Pulmonary artery endothelial cell (primary cell): ENCODE measurements at places on chromosomes 7 and 10. TPM values are rescaled to one million over a fixed set of nuclear protein-coding genes. Genes with fewer than 3 reads are reported as not detected.

IFIT1 gene
- total RNA-seq = 3.6 and 3.8 TPM in 2 replicates

GRCh38 chr10:47034441-47035051 is 123.3 kb downstream of the PTPN20 start:
- DNase-seq = no peak

CACNB2 gene
- total RNA-seq = not detected in 2 replicates

GRCh38 chr10:115657161-115657860 is 564.1 kb downstream of the ATRNL1 start:
- no peak for DNase-seq

LRRN3 gene
- 0.04 TPM in 1 of 2 replicates, not detected in the other for total RNA-seq

DNA sequence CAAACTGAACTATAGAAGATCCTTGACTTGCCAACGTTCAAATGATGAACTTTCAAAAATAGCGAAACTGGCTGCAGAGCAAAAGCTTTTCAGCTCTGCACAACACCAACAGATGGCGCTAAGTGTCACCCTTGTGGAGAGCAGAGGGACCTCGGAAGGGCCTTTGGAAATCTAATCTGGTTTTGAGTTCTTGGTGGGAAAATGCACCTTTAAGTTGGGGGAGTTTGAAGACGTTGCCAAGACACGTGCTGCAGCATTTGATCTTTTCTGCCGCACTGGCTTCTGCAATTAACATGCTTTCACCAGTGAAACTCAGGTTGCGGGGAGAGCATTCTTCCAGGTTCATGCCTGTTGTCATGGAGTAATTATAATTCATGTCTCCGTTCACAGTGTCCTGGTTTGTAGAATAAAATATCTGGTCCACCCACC is 26.3 kb upstream of the WDR11 start:
- no peak for DNase-seq

DNA sequence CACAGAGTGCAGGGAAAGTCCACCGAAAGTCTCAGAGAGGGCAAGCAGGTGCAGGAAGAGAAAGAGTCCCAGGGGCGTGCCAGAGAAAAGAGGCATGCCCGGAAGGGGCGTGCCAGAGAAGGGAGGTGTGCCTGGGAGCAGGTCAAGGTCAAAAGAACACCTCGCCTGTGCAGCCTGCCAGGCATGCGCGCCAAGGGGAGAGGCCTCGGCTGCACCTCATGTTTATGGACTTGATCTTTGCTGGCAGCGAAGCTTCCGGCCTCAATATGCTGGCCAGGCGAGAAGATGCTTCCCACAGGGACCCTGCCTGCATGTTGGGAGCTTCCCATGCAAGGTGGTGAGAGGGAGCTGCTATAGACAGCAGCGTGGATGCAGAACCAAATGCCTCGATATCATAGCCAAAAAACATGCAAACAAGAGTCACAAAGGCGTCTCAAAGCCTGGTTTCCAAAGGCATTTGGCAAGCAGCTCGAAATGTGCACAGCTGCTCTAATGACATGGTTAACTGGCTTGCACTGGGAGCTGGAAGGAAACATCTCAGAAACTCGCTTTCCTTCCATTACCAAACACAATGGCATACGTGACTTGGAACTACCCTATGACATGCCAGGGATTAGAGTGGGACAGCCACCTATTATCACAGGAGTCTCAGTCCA is 192.5 kb upstream of the PPP2R2D start:
- no peak for DNase-seq

SYT15B gene
- not detected in 2 replicates for total RNA-seq

GAD2 gene
- total RNA-seq = not detected in 2 replicates

AASS gene
- total RNA-seq = 34.0 and 57.1 TPM in 2 replicates

PNLIPRP2 gene
- total RNA-seq = not detected in 2 replicates
